GDM1 (cell line): ENCODE measurements at places on chromosomes 16 and 17.

DNA sequence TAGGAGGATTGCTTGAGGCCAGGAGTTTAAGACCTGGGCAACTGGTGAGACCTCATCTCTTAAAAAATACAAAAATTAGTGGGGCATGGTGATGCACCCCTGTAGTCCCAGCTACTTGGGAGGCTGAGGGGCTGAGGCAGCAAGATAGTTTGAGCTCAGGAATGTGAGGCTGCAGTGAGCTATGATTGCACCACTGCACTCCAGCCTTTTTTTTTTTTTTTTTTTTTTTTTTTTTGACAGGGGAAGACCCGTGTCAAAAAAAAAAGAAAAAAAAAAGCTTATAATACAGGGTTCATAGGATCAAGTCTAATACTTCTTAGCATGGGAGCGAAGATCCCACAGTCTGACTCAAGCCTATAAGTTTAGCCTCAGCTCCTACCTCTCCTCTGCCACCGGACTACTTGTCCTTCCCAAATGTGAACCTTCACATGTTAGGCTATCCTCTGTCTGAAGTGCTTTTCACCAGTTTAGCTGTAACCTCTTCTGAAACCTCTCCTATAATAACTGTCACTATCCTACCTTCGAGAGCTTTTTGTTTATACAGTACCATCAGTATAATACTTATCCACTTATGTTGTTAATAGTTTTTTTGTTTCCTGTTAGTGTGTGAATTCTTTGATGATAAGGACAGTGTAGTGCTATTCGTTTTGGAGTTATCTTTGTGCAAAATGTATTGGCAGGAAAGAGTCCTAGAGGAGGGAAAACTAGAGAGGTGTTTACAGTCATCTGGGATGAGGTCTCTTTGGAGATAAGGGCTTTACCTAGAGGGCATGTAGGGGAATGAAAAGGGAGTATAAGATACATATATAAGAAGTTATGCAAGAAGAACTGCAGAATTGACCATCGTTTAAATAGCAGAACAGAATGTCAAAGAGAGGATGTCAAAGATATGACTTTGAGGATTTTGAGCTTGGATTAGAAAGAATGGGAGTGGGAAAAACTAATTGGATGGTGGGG, 15.5 kb downstream of the CPD start:
- no peak for DNase-seq

GRCh38 chr17:77286641-77287431, 146.1 kb downstream of the SEC14L1 start:
- DNase-seq: no peak

GRCh38 chr16:27381974-27382855, 19.8 kb upstream of the IL21R start:
- DNase-seq: no peak

DNA sequence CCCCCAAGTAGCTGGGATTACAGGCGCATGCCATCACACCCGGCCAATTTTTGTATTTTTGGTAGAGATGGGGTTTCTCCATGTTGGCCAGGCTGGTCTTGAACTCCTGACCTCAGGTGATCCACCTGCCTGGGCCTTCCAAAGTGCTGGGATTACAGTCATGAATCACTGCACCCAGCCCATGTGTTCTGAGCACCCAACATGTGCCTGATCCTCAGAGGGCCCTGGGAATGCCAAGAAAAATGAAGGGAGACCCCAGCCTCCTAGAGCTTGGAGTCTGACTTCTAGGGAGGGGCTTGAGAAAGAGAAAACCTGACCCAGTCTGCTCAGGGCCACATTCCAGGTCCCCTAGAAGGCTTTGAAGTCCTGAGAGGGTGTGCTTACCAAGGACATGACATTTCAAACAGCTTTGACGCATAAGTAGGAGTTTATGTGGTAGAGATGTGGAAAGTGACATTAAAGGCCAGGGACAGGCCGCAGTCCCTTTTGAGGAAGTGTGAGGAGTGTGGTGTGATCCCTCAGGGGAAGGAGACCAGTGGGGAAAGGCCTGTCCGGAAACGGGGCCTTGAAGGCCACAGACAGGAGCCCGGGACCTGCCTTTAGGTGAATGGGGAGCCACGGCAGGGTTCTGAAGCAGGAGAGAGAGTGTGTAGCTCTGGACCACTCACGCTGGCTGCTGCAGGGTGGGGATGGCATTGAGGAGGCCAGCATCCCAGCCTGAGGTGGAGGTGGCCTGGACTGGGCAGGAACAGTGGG, 1.1 kb upstream of the CCL22 start:
- no peak for DNase-seq
